Activated T-helper 9 cell treated with anti-CD3 and anti-CD28 coated beads, Interleukin-2, amount 50 U/mL, for 16 hours (primary cell): ENCODE measurements at places on chromosomes 1 and 21.

DNA sequence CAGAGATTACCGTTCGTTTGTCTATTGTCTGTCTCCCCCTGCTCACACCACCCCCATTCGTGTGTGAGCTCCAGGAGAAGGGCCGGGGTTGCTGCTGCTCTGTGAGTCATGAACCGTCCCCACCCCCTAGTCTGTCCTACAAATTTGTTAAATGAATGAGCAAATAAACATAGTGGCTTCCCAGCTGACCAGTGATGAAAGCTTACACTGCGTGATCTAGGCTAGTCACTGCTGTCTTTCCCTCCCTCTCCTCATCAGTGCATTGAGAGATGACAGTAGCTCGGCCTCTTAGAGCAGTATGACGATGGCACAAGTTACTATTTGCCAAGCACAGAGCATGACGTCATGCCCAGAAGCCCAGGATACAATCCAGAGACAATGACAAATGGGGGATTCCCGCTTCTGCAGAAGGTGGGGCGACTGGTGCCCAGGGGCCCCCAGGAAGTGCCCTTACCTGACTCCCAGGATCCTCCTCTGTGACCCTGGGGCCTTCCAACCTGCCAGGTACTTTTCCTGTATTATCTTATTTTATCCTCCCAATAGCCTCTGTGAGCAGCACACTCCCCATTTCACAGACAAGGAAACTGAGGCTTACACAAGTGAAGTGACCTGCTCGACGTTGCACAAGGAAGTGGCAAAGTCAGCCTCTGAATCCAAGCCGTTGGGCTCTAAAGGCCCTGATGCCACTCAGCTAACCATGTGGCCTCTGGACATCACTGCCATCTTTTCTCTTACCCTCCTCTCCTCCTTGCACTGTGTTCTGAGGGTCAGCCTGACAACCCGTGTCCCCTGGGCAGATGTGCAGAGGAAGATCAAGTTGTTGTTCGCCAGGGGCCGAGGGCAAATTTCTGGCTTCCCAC lies 8.6 kb upstream of the EPHA2 start:
- no peak for DNase-seq

GRCh38 chr1:223411309-223411708 lies 18.1 kb downstream of the CCDC185 start:
- DNase-seq: no peak

DNA sequence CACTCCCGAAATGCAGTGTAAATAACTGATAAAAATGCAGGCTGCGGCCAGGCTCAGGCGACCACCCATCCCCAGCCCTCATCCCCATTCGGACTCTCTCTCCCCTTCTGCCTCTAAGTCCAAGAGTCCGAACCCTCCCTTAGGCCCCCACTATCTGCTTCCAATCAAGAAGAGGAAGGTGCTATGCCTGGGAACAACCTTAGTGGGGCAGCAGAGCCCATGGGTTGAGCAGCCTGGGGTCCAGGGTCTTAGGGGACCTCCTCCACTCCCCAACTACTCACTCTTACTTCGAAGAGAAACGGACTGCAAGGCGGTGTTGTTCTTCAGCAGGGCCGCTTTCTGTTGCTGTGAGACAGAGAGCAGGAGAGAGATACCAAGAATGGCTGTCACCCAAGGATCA lies 12.2 kb downstream of the ARHGEF2 start:
- no peak for DNase-seq

- DNase-seq: no peak
Observed at GRCh38 chr1:110561596-110561995, 42.6 kb upstream of the KCNA10 start.

- DNase-seq: no peak
Observed at GRCh38 chr1:76826072-76826845, 41.0 kb upstream of the ST6GALNAC5 start.
